ENCODE measurements at places on chromosomes 1 and 21. TPM values are rescaled to one million over a fixed set of nuclear protein-coding genes. Genes with fewer than 3 reads are reported as not detected.

DNA sequence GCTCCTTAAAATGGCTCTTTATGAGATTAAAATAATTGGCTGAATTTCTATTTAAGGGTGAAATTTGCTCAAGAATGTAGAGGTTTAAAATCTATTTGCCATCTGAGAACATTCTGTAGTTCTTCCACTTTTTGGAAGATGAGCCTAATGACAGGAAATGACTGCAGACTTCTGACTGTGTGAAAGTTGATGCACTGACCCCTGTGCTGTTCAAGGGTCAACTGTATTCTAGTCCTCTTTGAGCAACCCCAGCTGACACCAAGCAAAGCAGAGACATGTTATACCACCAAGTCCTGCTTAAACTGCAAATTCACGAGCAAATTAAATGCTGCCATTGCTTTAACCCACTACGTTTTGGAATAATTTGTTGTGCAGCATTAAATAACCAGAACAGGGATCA is 26.6 kb downstream of the DDAH1 start:
- no peak for DNase-seq

GRCh38 chr1:211589782-211590721 is 11.1 kb upstream of the SLC30A1 start:
- DNase-seq: no peak

GRCh38 chr1:8342325-8342724 is 24.4 kb downstream of the SLC45A1 start:
- no peak for DNase-seq

DNA sequence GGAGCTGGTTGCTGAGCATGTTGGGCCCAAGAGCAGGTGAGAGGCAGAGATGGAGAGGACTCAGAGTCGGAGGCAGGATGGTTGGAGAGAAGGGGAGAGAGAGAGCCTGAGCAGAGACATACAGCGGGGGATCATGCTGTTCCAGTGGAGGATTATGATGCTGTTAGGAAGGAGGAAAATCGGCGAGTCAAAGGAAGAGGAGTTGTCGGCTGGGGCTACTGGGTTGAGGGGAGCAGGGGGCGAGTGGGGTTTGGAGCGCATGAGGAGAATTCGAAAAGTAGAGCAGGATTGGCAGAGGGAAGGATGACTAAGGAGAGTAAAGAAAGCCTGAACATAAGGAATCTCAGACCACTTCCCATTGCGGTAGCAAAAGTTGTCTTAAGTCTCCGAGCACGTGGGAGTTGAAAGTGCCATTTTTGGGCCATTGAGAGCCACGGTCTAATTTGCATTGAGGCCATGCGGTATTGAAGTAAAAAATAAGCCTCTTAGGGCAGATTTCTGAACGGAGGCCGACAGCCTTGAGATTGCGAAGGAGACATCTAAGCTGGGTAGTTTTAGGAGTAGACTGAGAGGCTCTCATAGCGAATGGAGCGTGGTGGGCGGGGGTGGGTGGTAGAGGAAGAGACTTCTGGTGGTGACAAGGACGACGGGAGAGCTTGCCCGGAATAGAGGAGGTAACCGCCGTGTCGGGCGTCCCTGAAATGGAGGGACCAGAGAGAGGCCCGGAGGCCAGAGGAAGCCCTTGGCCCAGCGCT is 140.4 kb upstream of the ETV3 start:
- no peak for DNase-seq

NFASC gene
- 10.3 TPM for total RNA-seq

KCNJ6 gene
- not detected for total RNA-seq

DNA sequence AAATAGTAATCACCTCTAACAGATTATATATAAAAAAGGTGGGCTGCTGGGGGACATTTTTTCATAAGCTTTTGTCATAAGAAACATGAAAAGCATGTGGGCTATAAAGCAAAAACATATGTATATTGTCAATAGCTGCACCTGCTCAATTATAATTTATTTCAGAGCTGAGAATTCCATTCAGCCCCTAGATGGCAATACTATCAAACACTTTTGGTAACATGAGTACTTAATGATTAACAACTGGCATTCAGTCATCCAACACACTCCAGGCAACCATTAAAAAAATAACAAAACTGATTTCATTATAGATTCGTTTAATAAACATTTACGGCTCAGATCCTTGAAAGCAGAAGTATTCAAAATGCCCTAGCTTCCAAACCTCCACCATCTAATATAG is 115.1 kb downstream of the KCTD3 start:
- DNase-seq: no peak

DNA sequence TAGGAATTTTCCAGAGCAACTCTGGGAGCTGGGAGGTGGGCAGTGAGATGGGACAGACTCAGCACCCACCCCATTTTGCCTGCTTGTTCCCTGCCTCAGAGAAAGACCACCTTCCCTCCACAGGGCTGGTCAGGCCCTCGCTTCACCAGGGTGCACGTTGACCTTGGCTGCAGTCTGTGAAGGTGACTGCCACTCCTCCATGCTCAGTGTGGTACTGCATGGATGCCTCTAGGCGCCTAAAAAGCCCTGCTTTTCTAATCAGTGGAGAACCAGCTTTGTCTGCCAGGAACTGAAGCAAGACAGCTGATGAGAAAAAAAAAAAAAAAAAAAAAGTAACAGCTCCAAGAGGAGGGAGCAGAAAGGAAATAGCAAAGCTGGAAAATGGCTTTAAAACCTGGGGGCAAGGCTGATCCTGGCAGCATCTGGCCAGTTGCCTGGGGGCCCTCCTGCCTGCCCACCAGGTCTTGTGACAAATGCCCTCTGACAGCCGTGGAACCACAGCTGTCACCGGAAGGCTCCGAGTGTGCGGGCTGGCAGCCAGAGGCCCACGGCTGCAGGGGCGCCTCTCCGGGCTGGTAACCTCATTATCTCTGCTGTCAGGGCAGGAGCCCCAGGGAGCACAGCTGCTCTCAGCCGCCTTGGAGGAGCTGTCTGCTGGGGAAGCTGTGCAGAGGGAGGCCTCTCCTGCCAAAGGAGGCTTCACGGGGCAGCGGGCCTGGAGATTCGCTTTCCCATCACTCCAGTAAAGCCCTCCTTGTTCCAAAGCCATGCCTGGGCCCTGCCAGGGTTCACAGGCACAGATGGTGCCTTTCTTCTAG is 13.7 kb downstream of the KIAA1614 start:
- DNase-seq: no peak

GRCh38 chr1:186841599-186841998 is 12.8 kb downstream of the PLA2G4A start:
- DNase-seq: no peak

DNA sequence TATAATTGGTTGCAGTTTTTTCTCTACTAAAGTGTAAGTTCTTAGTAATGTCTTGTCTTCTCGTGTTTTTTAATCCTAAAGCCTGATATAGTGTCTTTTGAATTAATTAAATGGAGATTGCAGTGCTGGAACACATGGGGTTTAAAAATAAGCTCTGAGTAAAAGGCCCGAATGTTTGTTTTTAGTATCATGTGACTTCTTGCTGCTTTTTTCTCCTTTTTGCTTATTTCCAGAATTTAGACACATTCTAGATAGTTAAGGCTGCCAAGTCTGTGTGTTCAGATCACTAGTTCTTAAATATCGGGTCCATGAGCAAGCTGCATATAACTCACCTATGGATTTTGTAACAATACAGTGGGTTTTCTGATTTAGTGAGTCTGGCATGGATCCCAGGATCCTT is 27.5 kb downstream of the KCTD3 start:
- DNase-seq: no peak

- DNase-seq: no peak
Measured at GRCh38 chr1:244657421-244657820, 4.5 kb downstream of the DESI2 start.

KLF17 gene
- not detected for total RNA-seq

DNA sequence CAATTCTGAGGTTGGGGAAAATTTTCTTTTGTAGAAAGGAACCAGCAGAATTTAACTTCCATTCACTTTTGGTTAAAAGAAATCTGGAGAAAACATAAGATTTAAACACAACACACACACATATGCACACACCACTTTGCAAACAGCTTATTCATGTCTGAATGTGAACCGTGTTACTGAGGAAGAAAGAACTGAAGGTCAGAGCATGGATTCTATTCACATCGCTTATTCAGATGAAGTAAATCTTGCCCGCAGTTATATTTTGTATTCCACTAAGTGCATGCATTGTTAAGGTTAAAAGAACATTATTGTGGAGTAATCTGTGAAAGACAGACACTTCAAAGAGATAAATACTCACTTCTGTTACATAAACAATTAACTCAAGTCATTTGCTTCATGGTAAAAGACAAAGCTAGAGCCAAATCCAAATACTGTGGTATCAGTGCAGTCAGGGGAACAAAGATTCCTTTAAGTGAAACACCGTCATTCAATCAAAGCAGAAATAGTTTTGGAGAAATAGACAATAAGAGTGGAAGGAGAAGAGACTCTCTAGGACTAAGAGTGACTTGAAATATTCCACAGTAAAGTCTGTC is 82.0 kb downstream of the LRRC53 start:
- DNase-seq: no peak

GRCh38 chr1:47761974-47762373 is 235.2 kb downstream of the TRABD2B start:
- no peak for DNase-seq

DNA sequence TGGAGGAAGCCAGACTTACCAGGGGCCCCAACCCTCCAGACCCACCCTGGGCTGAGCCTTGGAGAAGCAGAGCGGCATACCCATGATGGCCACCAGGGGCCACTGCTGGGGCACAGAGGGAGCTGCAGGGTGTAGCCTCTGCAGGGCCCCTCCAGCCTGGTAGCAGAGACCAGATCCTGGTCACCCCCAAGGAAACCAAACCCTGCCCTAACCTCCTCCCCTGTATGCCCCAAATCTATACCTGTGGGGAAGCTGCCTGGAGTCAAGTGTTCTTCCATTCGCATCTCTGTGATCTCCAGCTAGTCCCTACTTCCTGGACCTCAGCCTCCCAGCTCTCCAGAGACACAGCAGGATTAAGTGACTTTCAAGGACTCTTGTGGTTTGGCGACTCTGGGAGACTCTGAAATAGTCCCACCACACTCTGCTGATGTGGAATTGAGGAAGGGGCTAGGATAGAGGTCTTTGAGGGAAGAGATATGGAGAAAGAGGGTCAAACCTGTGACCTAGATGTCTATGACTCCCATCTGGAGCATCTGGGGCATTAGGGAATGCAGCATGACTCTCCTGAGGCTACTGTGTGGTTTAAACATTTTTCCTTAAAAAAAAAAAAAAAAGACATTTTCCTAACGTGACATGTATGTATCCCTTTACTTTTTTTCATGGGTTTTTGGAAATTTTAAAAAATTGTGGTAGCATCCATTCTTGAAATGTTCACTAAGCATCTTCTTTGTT is 119.2 kb upstream of the IPO9 start:
- DNase-seq: peak; percentile 68

GUCA2A gene
- not detected for total RNA-seq

- DNase-seq: no peak
Measured at GRCh38 chr1:178529364-178530036, 16.6 kb downstream of the TEX35 start.

DNA sequence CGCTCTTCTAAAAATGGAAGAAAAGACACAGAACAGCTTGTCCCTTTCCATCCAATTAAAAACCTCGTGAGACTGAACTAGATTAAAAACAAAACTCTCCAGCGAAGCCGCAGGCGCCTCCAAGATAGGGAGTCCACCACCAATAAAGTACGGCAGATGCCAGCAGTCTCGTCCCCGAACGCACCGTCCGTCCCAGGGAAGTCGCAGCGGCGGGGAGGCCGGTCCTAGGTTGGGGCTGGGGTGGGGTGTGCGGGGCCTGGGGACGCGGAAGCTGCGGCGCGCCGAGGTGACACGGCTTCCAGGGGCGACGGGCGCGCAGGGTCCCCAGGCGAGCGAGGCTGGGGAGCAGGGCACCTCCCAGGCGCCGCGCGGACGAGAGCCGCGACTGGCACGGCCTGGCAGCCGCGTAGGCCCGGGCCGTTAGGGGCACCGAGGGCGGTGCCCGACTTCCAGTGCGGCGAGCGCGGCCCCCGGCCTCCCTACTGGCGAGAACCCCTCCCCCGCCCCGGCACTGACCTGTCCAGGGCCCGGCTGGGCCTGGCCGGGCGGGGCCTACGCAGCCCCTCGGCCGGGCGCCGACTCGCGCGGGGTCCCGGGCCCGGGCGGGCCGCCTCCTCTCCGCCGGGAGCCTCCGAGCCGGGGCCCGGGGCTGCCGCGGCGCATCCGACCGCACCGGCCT is 28.3 kb upstream of the A3GALT2 start:
- no peak for DNase-seq

KRTAP21-2 gene
- total RNA-seq: not detected

CD1B gene
- total RNA-seq: not detected

PLPP3 gene
- 127 TPM for total RNA-seq

FAM43B gene
- total RNA-seq: 2.2 TPM

ATAD3A gene
- total RNA-seq: 38.5 TPM

BTBD8 gene
- 2.0 TPM for total RNA-seq

DNA sequence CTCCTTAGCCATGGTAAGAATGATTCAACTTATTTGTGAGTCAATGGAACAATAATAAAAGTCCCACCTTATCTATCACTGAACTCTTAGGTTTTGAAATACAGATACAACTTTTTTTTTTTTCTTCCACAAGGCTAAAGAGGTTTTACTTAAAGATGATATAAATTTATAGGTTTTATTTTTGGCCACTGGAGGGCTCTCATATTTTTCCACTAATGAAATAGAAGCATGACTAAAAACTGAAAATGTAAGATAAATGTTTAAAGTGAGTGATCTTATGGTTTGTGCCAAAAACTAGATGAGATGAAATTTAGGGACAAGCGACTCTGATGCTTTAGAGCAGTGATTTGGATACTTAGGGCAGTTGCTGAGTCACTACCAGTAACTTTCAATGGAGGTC is 499.0 kb downstream of the NUF2 start:
- DNase-seq: no peak

LAX1 gene
- total RNA-seq: 0.19 TPM

- no peak for DNase-seq
Measured at GRCh38 chr21:30953605-30954004, 72.2 kb upstream of the KRTAP11-1 start.

KCNH1 gene
- total RNA-seq: 0.24 TPM

- no peak for DNase-seq
Measured at GRCh38 chr1:41607808-41608207, 123.3 kb upstream of the EDN2 start.

DNA sequence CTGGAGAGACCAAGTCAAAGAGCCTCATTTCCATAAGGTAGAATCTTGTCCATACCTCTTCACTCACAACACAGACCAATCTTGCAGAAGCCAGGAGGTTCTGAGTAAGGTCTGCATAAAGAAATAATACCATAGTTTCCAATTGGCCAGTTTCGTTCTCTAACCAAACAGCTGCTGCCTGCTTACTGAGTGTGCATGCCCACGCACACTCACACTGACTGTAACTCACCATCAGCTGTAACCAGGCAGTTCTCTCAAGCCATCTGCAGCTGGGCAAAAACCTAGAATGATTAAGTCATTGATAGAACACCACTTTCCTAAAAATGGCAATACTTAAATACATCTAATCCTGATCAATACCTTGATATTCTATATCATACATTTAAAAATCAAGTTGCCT is 106.6 kb upstream of the VAV3 start:
- no peak for DNase-seq

TNFRSF8 gene
- total RNA-seq: 2.9 TPM

- DNase-seq: no peak
Measured at GRCh38 chr1:84643183-84643582, 47.1 kb downstream of the SSX2IP start.

All from omental fat pad (tissue), 4 donors.